ENCODE measurements at places on chromosomes 7 and 10. TPM values are rescaled to one million over a fixed set of nuclear protein-coding genes. Genes with fewer than 3 reads are reported as not detected.

NPY4R2 gene
- not detected for total RNA-seq

PAOX gene
- 9.6 TPM for total RNA-seq

AKR1C8 gene
- 0.94 TPM for total RNA-seq

FUOM gene
- 35.2 TPM for total RNA-seq

NKX2-3 gene
- not detected for total RNA-seq

TRIM74 gene
- 2.0 TPM for total RNA-seq

ACTL6B gene
- total RNA-seq, result not detected

SDK1 gene
- 11.2 TPM for total RNA-seq

OR2A1 gene
- total RNA-seq, result 0.22 TPM

NHLRC2 gene
- 51.6 TPM for total RNA-seq

DKK1 gene
- 3.3 TPM for total RNA-seq

TLX1 gene
- total RNA-seq, result not detected

OR13A1 gene
- not detected for total RNA-seq

ZNF679 gene
- not detected for total RNA-seq

MSS51 gene
- total RNA-seq, result 5.2 TPM

FHIP2A gene
- 44.8 TPM for total RNA-seq

OPALIN gene
- total RNA-seq, result not detected

GRCh38 chr10:124597846-124598165 is 136.2 kb downstream of the LHPP start:
- DNase-seq, result no peak

- DNase-seq, result no peak
Measured at GRCh38 chr10:109393425-109393824, 529.9 kb downstream of the XPNPEP1 start.

GRCh38 chr7:29642494-29643155 is 79.0 kb downstream of the PRR15 start:
- no peak for DNase-seq

DNA sequence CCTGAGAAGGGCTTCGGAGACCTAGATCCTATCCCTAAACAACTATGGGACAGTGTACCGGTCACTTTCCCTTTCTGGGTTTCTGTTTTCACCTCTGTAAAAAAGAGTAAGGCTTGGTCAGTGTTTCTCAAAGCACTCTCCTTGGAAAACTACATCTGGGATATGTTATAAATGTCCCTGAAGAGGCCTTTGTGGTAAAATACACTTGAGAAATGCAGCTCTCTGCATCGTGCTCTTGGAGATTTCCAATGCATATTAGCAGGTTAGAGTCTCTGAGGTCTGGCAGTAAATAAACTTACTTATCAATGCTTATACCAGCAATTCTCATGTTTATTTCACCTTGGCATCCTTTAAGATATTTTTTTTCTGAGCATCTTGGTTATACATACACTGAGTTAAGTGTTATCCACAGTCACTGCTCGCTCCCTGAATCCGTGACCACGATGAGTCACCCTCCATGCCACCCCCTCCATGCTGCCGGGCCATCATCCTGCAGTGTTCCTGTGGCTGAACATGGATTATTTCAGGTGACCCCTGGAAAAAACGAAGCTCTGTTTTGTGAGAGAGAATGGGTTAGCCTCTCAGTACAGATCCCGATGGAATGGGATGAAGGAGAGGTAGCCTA is 3.3 kb upstream of the TBXAS1 start:
- DNase-seq, result no peak

GRCh38 chr10:126511917-126512479 is 123.7 kb upstream of the ADAM12 start:
- DNase-seq, result no peak

- no peak for DNase-seq
Measured at GRCh38 chr7:8040768-8041369, 72.3 kb downstream of the GLCCI1 start.

GRCh38 chr7:51084121-51084520 is 232.5 kb downstream of the COBL start:
- DNase-seq, result no peak

DNA sequence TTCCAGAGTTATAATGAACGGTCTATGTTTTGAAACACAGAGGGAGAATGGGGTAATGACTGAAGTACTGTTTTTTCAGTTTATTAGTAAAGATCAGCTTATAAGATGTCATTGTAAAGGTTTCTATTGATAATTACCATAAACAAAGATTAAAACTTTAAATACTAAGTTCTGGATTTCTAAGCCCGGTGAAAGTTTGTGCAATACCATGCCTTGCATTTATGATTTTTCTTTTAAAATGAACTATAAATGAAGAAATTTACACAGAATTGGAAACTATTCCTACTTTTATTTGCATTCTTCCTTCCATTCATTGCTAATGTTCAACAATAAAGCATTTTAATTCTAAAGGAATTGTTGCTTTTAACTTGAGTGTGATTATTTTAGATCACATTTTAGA is 4.9 kb downstream of the MEOX2 start:
- no peak for DNase-seq

GRCh38 chr7:45007106-45007505 is 7.1 kb downstream of the CCM2 start:
- no peak for DNase-seq

DNA sequence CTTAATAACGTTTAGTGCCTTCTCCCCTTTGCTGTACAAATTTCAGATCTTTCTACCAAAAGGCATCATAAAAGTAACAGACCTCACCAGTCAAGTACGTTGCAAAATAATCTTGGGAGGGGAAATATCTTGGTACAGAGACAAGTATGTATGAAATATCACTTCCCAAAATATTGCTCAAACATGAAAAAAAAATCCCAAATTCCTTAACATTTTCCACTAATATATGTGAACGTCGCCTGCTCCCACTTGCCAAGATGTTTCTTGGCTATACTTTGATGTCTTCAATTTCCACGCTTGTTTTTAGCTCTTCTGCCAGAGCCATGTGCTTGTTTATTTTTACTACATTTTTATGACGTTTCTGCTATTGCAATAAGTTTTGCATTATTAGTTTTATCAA is 223.5 kb downstream of the PLXNA4 start:
- no peak for DNase-seq

GRCh38 chr10:93074147-93074596 is 479 bp downstream of the CYP26A1 start:
- no peak for DNase-seq

- DNase-seq, result no peak
Measured at GRCh38 chr10:72146071-72146470, 57.7 kb upstream of the SPOCK2 start.

- no peak for DNase-seq
Measured at GRCh38 chr10:75941223-75941801, 509.9 kb downstream of the LRMDA start.

- DNase-seq, result no peak
Measured at GRCh38 chr10:7035126-7035761, 375.6 kb downstream of the SFMBT2 start.

DNA sequence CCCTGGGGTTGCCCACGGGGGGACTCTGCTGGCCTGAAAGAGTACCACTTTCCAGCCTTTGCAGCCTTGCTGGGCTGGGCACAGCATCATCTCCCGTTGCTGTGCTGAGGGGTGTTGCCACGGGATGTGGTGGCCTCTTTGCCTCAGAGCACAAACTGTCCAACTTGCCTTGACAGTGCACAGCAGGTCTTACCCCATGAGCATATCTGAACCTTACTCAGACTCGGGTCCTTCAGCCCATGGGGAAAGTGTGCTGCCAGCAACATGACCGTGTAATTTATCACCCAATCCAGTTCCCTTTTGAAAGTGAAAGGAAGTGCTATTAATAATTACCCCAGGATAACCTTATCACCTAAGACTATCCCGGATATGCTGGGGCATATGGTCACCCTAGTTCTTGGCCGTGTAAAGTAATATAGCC is 46.8 kb downstream of the TBXAS1 start:
- DNase-seq, result no peak

DNA sequence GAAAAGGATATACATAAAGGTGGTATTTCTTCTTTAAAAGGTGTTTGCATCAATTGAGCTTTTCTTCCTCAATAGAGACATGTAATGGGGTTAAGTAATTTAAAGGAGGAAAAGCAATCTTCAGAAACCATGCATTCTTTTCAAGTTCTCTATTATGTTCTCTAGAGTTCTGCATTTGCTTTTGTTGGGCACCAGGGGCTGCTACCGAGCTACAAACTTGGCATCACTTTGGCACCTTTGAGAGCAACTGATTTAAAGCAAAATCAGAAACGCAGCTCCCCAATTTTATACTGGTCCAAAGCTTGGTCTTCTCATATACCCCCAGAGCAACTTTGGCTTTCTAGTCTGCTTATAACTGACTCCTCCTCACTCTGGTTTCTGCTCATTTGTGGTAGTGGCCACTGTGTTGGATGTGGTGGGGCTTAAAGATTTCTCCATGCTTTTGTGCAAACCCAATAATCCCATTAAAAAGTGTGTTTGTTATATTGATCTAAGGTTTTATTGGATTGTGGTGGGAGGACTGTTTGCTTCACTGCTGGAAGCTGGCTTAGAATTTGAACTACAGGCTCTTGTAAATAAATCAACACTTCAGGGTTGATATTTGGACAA is 712.1 kb downstream of the PHTF2 start:
- DNase-seq, result no peak

- DNase-seq, result no peak
Measured at GRCh38 chr10:52400562-52400961, 86.5 kb downstream of the DKK1 start.

DNA sequence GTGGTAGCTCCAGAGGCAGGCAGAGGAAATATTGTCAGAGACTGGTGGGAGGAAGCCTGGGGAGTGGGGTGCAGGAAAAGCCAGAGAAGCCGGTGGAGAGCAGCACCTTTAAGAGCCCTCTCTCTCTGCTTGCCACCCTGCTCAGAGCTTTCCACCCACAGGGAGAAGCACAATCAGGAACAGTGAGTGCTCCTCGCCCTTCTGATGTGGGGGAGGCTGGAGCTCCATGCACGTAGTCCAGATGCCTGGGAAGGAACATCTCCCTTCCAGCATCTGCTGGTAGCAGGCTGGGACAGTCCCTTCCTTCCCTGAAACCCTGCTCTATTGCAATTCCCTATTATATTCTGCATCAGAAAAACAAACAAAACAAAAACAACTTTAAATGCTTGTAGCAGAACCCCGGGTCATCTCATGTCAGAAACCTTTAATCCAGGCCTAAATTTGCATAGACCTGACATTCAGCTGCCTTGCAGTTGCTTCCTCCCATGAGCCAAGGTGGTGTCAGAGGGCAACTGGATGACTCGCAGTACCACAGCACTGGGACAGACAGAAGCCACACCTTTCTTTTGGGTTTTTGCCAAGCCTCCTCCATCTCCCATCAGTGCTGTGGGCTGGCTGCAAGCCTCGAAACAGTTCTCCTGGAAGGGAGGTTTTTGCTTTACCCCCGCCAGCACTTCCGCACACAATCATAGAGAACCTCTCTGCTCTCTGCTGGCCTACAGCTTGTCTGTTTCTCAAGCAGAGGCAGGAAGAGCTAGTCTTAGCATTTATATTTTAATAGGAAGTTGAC is 13.1 kb downstream of the AVPI1 start:
- no peak for DNase-seq

GRCh38 chr7:43868181-43868580 is 1.1 kb downstream of the MRPS24 start:
- no peak for DNase-seq

DNA sequence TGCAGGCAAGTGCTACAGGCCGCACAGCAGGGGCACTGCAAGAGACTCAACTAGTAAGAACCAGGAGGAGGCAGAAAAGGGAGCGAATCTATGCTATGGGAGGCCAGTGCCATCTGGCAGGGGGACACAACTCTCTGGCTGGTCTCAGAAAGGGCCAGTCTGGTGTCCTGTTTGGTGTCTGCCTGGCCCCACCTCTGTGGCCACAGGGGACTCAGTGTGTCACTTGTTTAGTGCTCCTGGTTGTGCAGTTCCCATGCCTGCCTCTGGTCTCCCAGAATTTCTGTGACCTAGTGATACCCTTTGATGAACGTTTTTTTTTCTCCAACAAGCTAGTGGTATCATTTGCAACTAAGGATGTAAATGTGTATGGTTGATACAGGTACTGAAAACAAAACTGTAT is 59.2 kb upstream of the JCAD start:
- no peak for DNase-seq

DNA sequence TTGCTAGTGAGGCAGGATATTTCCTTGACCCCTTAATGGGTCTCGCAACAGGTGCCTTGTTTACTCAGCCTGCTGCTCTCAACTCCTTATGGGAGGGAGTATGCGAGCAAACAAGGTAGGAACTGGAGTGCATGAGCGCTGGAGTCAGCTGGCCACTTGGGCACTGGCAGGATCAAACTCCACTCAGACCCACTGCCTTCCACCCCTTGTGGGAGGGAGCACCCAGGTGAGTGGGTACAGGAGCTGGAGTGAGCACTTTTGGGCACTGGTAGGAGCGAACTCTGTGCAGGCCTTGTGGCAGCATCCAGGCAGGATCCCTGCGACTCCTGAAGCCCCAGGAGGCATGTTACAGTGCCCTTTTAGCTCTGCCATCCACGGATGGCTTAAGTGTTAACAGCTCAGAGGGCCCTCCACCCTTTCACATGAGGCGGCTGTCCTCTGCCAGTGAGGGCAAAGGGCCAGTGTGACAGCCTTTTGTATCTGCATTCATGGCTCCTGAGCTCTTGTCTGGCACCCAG is 123.2 kb downstream of the ST7 start:
- no peak for DNase-seq

- DNase-seq, result no peak
Measured at GRCh38 chr7:117756586-117757085, 116.6 kb downstream of the CTTNBP2 start.

DNA sequence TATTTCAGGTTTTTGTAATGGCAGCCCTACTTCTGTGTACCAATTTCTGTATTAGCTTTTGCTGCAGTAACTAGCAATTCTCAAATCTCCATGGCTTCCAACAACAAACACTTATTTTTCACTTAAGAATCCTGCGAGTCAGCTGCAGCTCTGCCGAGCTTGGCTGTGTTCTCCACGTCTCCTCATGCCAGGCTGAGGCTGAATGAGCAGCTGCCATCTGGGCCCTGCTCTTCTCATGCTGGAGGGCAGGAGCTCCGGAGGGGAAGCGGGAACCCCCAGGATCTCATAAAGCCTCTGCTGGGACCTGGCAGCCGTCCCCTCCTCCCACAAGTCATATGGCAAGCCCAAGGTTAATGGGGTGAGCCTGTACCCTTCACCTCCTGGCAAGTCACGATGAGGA is 591.1 kb downstream of the SDK1 start:
- DNase-seq, result no peak

- no peak for DNase-seq
Measured at GRCh38 chr7:66348959-66349358, 143.8 kb downstream of the TPST1 start.

DNA sequence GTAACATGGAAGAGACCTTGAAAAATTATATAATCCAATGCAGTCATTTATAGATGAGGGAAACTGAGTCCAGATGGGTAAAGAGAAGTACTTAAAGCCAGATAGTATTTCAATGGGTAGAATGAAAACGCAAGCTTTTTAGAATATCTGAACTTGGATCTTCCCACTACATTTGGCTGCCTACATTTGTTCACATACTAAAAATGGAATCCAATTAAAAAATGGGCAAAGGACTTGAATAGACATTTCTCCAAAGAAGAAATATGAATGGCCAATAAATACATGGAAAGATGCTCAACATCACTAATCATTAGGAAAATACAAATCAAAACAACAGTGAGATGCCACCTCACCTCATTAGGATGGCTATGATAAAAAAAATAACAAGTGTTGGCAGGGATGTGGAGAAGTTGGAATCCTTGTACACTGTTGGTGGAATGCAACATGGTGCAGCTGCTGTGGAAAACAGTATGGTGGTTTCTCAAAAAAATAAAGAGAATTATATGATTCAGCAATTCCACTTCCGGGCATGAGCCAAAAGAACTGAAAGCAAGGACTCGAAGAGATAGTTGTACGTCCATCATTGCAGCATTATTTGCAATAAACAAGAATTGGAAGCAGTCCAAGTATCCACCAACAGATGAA is 188.0 kb downstream of the FRMD4A start:
- no peak for DNase-seq

GRCh38 chr10:116687633-116688032 is 54.7 kb downstream of the HSPA12A start:
- no peak for DNase-seq

Data from sciatic nerve (tissue), 2 donors.